NCI-H748 treated with DMSO at 0.1 percent for 48 hours (cell line): ENCODE measurements at places on chromosomes 3 and 15.
A peak's percentile ranks its signal among the peaks of the same experiment; 100 is the strongest.

- DNase-seq = peak; percentile 6
Observed at GRCh38 chr3:171829841-171830517, 13.2 kb upstream of the TMEM212 start.

- DNase-seq = no peak
Observed at GRCh38 chr15:74782259-74783071, 585 bp downstream of the CSK start.

DNA sequence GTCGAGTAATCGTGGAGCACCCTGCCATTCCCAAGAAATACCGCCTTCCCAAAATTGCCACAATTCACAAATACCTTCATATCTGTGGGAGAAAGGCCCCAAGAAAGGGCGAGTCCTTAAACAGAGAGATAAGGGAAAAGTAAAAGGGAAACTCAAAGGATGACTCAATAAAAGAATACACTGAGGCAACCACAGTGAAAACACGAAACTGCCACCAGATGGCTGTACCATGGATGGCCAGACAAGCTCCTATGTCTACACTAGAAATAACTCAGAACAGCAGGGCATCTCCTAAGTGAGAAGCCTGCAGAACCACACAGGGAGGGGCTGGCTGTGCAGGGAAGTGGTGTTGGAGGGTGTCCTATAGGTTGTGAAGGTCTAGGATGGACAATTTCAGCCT, 25.0 kb downstream of the SRGAP3 start:
- DNase-seq = no peak

- no peak for DNase-seq
Observed at GRCh38 chr15:88276821-88277410, 20.4 kb upstream of the NTRK3 start.

DNA sequence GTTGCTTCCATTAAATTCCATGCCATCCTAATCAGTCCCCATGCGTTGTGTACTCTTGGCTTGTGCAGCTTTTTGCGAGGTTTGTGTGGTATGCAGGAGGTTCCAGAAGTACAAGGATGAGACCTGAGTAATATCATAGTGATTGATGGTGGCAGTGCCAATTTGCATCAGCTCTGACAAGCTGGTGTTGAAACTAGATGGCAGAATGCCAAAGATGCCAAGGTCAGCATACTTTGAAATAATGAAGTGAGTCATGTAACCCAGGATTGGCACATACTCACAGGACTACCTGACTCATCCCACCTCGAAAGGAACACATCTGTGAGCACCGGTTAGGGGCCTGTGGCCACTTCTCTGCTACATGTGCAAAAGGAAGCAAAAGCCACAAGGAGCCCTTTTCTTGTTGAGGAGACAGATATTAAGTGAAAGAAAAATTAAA, 14.3 kb downstream of the KAT2B start:
- no peak for DNase-seq

- no peak for DNase-seq
Observed at GRCh38 chr3:73706771-73707170, 82.0 kb upstream of the PDZRN3 start.

DNA sequence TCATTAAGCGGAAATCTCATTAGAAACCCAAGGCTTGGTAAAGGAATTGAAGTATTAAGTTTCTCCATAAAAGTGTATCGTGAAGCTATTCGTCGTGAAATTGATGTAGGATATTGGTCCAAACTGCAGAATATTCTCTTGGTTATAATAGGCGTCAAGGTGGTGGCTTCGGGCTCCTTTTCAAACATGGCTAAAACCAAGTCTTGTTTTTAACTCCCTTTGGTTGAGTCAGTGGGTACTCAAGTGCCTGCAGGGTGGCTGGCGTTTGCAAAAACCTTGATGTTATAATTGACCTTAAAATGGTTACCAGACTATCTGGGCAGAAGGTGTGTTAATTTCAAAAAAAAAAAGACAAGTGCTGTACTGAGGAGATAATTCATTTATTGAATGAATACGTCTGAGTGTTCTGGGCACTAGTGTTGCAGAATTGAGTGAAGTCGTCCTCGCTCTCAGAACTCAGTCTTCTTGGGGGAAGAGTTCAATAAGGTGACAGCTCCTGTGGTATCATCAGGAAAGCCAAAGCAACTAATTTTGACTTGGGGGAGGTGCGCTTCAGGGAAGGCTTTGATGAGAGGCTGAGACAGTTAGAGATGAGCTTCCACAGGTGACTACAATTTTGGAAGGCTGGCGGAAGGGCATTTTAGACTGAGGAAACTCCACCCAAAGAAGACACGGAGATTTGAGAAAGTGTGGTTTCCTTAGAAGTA, 1.5 kb downstream of the UBE2Q2 start:
- DNase-seq = no peak

DNA sequence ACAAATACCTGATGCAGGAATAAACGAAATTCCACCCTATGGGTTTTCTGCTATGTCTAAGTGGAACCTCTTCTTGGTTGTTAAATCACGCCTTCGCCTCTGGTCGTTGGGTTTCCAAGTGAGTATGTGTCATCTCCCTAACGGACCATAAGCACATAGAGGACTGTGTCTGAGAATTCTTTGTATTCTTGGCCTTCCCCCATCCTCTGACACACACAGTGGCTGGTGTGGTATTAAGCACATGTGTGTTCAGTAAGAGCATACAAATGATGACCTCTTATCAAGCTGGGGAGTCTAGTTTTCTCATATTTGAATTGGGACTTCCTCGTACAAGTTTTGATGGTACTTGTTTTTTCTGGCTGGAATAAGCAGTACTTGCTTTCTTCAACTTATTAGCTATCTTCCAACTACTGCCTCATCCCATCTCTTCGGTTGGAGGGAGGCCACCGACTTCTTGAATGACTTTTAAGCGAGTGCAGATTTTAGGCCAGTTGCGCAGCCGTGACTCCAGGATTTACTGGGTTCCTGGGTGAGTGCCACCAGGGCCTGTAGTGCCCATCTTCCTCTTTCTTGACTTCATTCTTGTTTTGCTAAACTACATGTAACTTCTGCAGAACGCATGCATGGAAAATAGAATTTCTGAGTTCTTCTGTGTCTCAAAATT, 240.2 kb downstream of the ADAMTS17 start:
- DNase-seq = no peak

GRCh38 chr15:70025413-70026296, 72.1 kb downstream of the TLE3 start:
- DNase-seq = no peak

- no peak for DNase-seq
Observed at GRCh38 chr15:69403594-69403993, 10.6 kb upstream of the KIF23 start.
